ENCODE measurements at places on chromosomes 7 and 10.

DNA sequence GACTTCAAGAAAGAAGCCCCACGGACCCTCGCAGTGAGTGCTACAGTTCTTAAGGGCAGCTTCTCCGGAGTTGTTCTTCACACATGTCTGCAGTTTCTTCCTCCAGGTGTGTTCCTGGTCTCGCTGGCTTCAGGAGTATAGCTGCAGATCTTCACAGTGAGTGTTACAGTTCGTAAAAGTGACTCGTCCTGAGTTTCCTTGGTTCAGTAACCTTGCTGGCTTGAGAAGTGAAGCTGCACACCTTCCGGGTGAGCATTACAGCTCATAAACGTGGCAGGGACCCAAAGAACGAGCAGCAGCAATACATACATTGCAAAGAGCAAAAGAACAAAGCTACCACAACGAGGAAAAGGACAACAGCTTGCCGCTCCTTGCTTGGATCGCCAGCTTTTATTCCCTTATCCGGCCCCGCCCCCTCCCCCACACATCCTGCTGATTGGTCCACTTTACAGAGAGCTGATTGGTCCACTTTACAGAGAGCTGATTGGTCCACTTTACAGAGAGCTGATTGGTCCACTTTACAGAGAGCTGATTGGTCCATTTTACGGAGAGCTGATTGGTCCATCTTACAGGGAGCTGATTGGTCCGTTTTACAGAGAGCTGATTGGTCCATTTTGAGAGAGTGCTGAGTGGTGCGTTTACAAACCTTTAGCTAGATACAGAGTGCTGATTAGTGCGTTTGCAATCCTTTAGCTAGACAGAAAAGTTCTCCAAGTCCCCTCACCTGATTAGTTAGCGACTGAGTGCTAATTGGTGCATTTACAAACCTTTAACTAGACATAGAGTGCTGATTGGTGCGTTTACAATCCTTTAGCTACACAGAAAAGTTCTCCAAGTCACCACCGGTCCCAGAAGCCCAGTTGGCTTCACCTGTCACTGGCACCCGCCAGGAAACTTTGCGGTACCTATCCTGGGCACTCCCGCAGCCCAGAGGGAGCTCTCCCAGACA is 165.3 kb downstream of the AGMO start:
- no peak for DNase-seq

DNA sequence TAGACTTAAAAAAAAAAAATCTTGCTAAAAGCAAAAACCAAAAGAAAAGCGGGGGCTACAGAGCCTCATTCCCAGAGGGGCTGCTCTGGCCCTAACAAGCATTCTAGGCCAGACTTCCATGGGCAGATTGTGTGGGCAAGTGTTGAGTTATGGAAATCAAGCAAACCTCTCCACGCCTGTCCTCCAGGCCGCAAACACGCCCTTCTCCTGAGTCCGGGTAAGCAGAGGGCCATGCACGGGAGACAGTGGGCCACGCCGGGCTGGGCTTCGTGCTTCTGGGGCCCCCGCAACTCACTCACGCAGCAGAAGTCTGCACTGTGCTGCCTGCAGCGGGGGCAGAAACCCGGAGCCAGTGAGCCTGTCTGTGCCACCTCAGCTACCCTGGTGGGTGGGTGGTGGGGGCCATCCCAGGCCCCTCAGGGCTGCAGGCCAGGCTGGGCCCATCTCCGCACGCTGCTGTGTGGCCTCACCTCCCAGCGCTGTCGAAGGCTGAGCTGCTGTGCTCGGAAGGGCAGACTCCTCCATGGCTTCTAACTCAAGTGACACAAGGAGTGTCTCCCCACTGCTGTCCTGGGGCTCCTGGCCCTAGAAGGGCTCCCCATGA is 125.6 kb downstream of the FAM53B start:
- DNase-seq: no peak

DNA sequence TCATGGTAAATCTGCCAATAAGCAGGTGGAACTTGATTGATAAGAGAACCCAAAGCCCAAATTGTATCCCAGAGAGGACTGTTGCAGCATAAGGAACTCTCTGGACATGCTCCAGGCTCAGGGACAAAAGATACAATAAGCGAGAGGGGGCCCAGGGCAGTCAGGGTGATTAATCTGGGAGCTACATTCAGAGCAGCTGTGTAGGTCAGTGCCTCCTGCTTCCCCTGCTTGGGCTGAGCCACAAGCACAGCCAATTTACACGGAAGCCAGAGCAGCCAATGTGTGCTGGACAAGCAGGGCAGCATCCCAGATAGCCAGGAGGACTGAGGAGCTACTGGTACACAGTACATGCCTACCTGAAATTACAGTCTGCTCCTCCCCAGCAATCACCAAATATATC is 24.2 kb downstream of the MYPN start:
- DNase-seq: no peak

DNA sequence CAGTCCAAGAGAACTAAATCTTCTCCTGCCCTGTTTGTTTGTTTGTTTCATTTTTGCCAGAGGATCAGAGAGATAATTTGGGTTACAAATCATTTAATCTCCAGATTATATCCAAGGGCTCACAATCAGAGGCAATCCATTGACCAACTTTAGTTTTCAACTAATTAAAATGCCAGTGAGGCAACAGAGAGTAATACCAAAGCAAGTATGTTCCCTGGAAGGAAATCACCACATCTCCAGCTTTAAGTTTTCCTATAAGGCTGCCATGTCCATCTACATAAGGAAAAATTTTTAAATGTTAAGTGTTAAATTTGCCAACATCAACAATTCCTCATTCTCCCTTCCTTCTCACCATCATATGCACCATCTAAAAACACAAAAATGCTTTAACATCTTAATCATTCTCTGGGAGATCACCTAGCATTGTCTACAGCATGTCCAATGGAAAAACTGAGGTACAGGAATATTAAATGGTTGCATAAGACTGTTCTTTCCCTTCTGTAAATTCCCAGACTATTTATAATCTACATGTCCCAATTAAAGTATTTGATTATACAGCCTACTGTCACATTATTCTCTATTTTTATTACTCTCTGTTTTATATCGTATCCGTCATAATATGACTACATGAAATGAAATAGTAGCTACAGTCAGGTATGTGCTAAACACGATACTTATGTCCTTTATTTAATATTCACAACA is 14.1 kb downstream of the USP54 start:
- DNase-seq: no peak

- no peak for DNase-seq
Observed at GRCh38 chr7:18706670-18707069, 211.1 kb downstream of the HDAC9 start.

- no peak for DNase-seq
Observed at GRCh38 chr10:119288574-119289001, 81.2 kb downstream of the GRK5 start.

- no peak for DNase-seq
Observed at GRCh38 chr7:13748998-13749397, 240.5 kb downstream of the ETV1 start.

DNA sequence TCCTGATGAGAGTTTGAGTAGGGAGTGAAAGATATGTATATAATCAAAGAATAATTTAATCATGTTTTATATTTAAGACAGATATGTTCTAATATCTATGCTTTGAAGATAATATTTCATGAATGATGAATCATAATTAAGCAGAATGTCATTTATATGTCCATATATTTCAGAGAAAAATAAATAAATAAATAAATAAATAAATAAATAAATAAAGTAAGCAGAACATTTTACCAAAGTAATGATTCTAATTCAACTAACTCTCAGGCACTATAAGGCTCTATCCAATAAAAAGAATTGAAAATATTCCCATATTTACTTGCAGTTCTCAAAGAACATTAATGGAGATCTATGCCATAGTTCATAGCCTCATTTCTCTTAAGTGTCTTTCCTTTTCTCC is 36.0 kb downstream of the AGR3 start:
- DNase-seq: no peak

GRCh38 chr10:104899779-104900178 is 258.7 kb downstream of the SORCS3 start:
- no peak for DNase-seq

DNA sequence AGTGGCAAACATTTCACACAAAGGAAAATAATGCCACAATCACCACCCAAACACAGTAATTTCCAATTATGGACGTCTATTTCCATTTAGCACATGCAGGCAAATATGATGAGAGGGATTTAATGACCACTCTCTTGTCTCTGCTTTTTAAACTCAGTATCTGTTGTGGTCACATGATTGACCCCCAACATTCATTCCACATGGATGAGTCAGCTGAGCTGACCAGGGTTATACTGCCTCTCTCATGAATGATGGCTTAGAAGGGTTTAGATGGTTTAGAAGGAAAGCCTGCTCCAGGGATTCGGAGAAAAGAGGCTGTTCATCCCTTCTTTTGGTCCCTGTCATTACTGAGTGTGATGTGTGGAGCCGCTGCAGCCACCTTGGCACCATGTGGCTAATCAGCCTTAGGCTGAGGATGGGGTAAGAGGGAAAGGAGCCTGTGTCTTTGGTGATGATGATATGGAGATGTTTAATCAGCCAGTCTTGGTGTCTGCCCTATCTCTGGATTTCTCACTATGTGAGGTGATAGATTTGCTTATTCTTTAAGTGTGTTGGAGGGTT is 38.2 kb upstream of the JAKMIP3 start:
- DNase-seq: no peak

DNA sequence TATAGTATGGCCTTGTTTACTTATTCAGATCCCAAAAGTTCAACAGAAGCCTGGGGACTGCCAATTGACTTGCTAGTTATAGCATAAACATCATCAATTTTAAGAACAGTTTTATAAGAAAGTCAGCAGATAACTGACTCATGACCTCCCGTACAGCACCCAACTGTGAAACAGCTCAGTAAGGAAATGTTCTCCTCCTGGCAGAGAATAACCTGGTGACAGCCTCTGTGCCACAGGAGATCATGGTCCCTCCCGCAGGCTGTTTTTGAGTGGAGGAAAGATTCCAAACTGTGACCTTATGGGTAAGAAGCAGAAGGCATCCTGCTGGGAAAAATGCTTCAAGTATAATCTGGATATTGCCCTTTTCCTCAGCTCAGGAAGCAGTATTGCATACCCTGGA is 182.5 kb downstream of the SEMA3D start:
- no peak for DNase-seq

DNA sequence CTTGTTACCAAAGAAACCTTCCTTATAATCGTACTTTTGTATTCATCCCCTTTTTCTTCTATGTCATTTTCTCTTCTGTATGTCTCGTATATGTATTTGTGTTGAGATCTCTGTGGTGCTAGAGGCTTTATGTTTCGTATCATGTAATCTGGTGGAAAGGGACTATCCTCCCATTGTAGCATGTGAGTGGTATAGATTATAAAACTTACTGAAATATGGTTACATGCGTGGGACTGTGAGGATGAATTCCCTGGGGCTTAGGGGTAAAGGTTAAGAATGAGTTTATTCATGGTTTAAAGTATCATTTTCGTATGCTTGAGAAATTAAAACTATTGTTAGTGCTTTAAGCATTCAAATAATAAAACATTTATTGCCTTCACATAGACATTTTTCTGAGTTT is 141.9 kb downstream of the ANKRD7 start:
- no peak for DNase-seq

- DNase-seq: no peak
Observed at GRCh38 chr7:74093671-74094223, 10.1 kb downstream of the LIMK1 start.

DNA sequence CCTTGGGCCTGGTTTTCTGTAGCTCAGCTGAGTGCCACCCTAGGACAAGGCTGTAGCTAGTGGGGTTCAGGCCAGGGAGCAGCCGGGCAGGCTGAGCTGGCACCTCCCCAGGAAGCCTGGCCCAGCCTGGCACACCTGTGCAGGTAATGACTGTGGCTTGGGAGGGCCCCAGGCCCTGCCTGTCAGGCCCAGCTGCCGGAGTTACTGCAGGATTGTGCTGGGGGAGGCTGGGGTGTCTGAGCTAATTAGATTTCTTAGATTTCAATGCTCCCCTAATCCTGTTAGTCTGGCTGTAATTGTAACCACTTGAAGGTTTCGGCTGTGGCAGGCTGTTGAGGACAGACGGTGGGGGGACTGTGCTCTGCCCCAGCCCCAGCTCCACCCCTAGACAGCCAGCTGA is 6.0 kb downstream of the ZMIZ1 start:
- DNase-seq: no peak

DNA sequence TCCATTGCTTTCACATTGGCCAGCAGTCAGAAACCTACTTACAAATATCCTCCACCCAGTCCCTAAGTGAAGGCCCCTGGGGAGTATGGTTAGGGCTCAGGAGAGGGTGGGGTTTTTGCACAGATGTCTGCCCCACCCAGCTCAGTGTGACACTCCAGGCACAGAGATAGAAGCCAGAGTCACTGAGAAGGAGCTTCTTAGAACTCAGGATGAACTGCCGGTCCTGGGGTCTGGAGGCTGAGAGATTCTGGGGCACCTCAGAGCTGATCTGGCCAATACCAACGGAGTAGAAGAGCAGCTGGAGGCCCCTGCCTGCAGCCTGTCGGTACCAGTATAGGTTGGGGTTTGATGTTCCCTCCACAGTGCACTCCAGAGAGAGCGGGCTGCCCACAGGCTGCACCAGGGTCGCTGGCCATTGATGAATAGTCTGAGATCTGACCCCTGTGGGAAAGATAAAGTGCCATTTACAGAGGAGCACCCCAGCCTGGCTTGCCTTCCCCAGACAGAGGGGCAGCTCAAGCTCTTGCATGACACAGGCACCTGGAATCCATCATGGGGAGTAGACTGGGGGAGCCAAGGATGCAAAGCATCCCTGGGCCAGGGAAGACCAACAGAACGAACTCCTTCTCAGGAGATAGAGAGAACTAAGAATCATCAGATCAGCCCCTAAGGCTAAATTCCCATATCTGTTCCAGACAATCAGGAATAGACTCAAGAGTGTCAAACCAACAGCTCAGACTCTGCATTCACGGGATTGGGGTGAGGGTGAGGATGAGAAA is 41.9 kb downstream of the PRSS2 start:
- no peak for DNase-seq

- no peak for DNase-seq
Observed at GRCh38 chr7:112929421-112929820, 139.2 kb upstream of the TMEM168 start.

- DNase-seq: no peak
Observed at GRCh38 chr10:36421992-36422391, 703.4 kb upstream of the ANKRD30A start.

- no peak for DNase-seq
Observed at GRCh38 chr10:8437896-8438295, 383.4 kb downstream of the GATA3 start.

DNA sequence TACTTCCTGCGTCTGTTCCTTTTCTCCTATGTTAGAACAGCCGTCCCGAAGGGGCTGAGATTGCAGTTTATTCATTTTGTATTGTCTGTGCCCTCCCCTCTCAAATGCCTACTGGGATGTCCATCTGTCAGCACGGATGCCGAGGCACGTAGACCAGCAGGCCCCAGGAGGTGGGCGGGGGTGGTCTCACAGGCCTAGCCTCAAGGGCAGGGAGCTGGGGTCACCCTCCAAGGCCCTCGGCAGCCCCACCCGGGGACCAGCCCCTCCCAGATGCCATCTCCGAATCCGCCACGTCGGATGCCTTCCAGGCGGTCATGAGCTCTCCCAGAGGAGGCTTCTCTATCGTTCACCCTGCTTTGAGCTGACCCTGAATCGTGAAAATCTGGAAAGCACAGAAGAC is 59.7 kb downstream of the ELFN1 start:
- no peak for DNase-seq
